Gastrocnemius medialis (tissue), 4 donors: ENCODE measurements at places on chromosomes 16 and 17. TPM values are rescaled to one million over a fixed set of nuclear protein-coding genes. Genes with fewer than 3 reads are reported as not detected.
A peak's percentile ranks its signal among the peaks of the same experiment; 100 is the strongest.

GRCh38 chr17:29615492-29616299, 7.0 kb downstream of the CORO6 start:
- peak; percentile 77 for DNase-seq
- peak overlapping the region; percentile 99 for H3K27ac ChIP-seq

DNA sequence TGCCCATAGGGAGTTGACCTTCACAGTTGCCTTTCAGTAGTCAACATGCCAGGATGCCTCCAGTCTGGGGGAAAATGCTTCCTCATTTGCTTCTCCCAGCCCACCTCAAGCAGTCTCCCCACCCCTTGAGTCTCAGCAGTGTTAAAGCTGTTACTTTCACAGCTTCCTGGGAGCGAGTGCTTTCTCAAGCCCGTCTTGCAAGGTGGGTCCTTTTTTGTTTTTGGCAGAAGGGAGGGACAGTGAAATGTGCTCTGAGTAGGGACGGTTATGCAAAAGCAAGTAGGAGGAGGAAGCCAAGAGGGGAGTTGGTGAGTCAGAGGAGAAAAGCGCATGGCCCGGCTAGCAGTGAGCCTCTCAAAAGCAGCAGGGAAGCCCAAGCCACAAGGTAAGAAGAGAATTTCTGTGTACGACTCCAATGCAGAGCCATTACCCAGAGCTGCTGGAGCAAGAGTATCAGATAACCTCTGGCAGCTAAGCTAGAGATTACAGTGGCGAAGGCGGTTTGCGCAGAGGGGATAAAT, at the start of gene CHST4:
TSS of gene CHST4 (plus strand) at position 316 of the 521 bp plus-strand sequence. CDS start 10,252 bp downstream, outside the sequence.
- no peak for DNase-seq
- H3K27me3 ChIP-seq: peaks cover 17% of the 10 kb centered on the region
- H3K27ac ChIP-seq: no peak within 1 kb of the TSS
- H3K4me1 ChIP-seq: no peaks in the 10 kb centered on the region

DNA sequence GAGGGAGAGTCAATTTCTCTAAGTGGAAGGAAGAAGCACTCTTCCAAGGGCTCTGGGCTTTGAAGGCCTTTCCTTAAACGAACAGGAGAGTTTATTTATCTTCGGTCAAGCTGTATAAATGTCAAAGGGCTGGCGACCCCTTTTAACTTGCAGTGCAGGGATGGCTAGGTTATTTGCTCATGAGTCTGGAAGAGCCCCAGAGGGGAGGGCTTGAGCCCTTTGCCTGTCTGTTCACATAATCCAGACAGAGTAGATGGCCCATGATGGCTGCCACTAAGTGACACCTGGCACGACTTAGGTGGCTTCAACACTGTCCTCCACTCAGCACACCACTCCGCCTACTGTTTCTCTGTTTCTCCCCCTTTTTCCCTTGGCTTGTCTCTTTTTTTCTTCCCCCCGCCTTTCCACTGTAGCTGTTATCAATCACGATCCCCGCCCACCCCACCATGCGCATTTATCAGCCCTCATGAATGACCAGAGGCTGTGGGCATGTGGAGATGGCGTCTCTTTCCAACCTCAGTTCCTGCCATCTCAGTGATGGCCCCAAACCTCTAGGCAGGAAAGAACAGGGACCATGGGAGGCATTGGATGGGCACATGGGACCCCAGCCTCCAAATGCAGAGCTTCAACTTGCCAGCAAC, 408.7 kb upstream of the TNRC6C start:
- no peak overlapping the region for H3K27ac ChIP-seq
- no peaks in the 10 kb centered on the region for H3K36me3 ChIP-seq
- peaks cover under 1% of the 10 kb centered on the region for H3K4me1 ChIP-seq
- DNase-seq: no peak
- H3K27me3 ChIP-seq: no peaks in the 10 kb centered on the region

The CLTC gene
- total RNA-seq: 169 TPM

DNA sequence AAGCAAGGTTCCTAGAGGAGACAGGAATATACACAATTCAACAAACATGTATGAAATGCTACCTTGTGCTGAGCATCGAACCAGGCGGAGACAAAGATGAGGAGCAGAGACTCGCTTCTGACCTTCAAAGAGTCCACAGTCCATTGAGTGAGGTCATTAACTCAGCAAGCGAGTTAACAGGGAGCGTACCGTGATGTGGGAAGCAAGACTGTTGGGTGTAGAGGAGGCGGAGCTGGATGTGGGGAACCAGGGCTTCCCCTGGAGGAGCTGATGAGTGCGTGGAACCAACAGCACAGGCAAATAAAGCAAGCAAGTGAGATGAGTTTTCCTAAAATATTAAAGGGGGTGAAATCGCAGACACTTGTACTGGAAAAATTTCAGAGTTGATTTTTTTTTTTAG, 65.0 kb downstream of the NXN start:
- peaks cover 34% of the 10 kb centered on the region for H3K4me1 ChIP-seq
- no peak overlapping the region for H3K27ac ChIP-seq
- H3K4me3 ChIP-seq: no peak overlapping the region
- no peak for DNase-seq
- no peaks in the 10 kb centered on the region for H3K36me3 ChIP-seq
- H3K27me3 ChIP-seq: no peaks in the 10 kb centered on the region

DNA sequence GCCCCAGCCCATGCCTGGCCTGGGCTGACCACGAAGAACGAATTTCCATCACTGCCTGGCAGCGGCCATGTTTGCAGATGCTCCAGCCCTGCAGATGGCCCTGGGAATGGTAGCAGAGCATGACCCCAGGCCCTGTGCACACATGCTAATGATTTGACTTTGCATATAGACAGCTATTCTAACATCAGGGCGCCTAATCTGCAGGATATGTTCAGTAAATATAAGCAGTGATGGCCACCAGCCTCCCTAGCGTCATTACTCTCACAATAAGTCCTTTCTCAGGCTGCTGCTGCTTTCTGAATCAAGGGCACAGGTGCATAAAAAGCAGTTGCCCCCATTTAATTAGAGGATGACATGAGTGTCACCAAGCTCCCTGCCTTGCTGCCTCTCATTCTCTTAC, 24.2 kb downstream of the DNAH9 start:
- H3K4me1 ChIP-seq: no peaks in the 10 kb centered on the region
- no peak overlapping the region for H3K27ac ChIP-seq
- DNase-seq: no peak

GRCh38 chr17:73588891-73589290, 55.4 kb downstream of the SDK2 start:
- H3K36me3 ChIP-seq: no peaks in the 10 kb centered on the region
- no peaks in the 10 kb centered on the region for H3K4me1 ChIP-seq
- no peak overlapping the region for H3K4me3 ChIP-seq
- no peaks in the 10 kb centered on the region for H3K27me3 ChIP-seq

The NPIPA5 gene
- total RNA-seq: 16.7 TPM

DNA sequence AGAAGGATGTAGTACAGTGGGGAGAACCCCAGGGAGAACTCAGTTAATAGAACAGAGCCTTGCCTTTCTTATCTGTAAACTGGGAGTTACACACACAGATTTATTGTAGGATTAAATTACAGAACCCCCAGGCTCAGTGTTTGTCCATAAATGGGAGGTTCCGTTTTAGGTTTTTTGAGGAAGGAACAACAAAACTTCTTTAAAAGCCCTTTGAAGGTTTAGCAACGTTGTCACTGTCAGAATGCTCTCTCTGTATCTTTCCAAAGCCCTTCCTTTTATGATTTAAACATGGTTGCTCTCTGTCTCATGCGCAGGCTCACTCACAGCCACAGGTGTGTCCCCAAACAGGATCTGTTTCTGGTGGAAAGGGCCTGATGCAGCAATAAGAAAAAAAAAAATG, 9.4 kb upstream of the GNA13 start:
- H3K27me3 ChIP-seq: no peaks in the 10 kb centered on the region
- H3K4me1 ChIP-seq: peaks cover 7% of the 10 kb centered on the region
- no peak overlapping the region for H3K27ac ChIP-seq
- H3K4me3 ChIP-seq: no peak overlapping the region

GRCh38 chr17:17320911-17321220, 17.7 kb downstream of the NT5M start:
- DNase-seq: no peak
- no peak overlapping the region for H3K27ac ChIP-seq
- no peaks in the 10 kb centered on the region for H3K4me1 ChIP-seq
- no peaks in the 10 kb centered on the region for H3K36me3 ChIP-seq
- no peak overlapping the region for H3K4me3 ChIP-seq

- peaks cover 66% of the 10 kb centered on the region for H3K4me1 ChIP-seq
- DNase-seq: no peak
- H3K4me3 ChIP-seq: no peak overlapping the region
- H3K27ac ChIP-seq: peak overlapping the region; percentile 88
- H3K27me3 ChIP-seq: no peaks in the 10 kb centered on the region
- H3K36me3 ChIP-seq: no peaks in the 10 kb centered on the region
These were observed 38.9 kb upstream of the GHDC start for GRCh38 chr17:42233156-42233555.

The COX10 gene
- 77.0 TPM for total RNA-seq

- DNase-seq: no peak
- H3K4me1 ChIP-seq: peaks cover 34% of the 10 kb centered on the region
- H3K4me3 ChIP-seq: peak overlapping the region; percentile 90
- no peaks in the 10 kb centered on the region for H3K27me3 ChIP-seq
- H3K27ac ChIP-seq: peak overlapping the region; percentile 92
These were observed 883 bp upstream of the TAF15 start for GRCh38 chr17:35808240-35808961.

DNA sequence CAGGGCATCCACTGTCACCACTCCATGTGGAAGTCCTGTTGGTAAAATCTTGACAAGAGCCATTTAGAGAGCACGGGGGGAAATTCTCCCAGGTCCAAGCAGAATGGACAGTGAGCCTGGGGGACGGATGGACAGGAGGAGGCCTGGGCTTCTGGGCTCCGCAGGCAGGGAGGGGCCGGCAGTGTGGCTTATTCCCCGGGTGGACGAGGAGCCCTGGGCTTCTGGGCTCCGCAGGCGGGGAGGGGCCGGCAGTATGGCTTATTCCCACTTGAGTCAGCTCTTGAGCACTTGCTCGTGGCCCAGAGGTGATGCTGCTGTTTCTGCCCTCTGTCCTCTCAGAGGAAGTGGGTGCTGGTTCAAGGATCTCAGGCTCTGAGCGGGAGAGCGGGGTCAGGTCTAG, 22.2 kb upstream of the RPL13 start:
- H3K27ac ChIP-seq: no peak overlapping the region
- no peak for DNase-seq
- no peak overlapping the region for H3K4me3 ChIP-seq
- H3K36me3 ChIP-seq: no peaks in the 10 kb centered on the region
- peaks cover 23% of the 10 kb centered on the region for H3K4me1 ChIP-seq

The CSH1 gene
- total RNA-seq: not detected

DNA sequence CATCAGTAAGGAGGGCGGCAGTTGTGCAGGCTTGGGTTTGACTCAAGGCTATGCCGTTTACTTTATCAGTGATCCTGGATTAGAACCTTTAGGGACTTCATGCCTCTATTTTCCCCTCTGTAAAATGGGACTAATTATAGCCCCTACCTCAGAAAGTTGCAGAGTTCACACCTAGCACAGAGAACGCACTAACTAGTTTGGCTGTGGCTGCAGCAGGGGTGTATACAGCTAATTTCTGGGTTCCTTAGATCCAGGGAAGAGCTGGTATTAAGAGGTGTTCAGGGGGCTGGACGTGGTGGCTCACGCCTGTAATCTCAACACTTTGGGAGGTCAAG, 267.3 kb downstream of the CPPED1 start:
- no peaks in the 10 kb centered on the region for H3K4me1 ChIP-seq
- H3K27me3 ChIP-seq: no peaks in the 10 kb centered on the region
- H3K27ac ChIP-seq: no peak overlapping the region

The SRL gene
- total RNA-seq: 282 TPM

DNA sequence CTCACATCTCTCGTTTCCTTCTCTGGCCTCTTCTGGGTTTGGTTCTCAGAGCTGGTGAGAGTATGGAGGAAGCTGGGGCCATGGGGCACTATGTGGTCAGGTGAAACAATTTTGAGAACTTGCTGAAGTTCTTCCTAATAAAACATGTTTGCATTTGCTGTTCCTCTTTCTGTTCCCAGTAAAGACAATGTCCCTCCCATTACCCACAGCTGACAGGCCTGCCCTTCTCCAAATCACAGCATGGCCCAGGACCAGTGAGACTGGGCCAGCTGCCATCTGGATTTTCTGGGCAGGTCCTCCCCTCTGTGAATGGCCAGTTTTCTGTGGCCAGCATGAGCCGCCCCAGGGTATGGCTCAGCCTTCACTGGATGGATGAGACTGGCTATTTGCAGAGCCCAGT, at the start of gene CD300H:
TSS of gene CD300H (minus strand) at position 113 of the 400 bp plus-strand sequence.
- H3K4me1 ChIP-seq: no peaks in the 10 kb centered on the region
- DNase-seq: no peak
- no peaks in the 10 kb centered on the region for H3K36me3 ChIP-seq
- no peak within 1 kb of the TSS for H3K4me3 ChIP-seq
- H3K27me3 ChIP-seq: no peaks in the 10 kb centered on the region

DNA sequence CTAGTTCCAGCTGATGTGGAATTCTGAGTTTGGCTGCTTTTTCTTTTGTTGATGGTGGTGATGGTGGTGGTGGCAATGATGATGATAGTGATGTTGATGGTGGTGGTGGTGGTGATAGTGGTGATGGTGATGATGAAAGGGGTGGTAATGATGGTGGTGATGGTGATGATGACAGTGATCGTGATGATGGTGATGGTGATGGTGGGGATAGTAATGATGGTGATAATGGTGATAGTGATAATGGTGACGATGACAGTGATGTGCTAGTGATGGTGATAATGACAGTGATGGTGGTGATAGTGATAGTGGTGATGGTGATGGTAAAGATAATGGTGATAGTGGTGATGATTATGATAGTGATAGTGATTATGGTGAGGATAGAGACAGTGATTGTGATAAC, 61.5 kb downstream of the BMERB1 start:
- no peak overlapping the region for H3K4me3 ChIP-seq
- no peak overlapping the region for H3K27ac ChIP-seq
- no peaks in the 10 kb centered on the region for H3K4me1 ChIP-seq
- H3K27me3 ChIP-seq: no peaks in the 10 kb centered on the region
